ENCODE measurements at places on chromosomes 1 and 21.

- no peak for DNase-seq
Observed at GRCh38 chr1:157111396-157112165, 12.0 kb upstream of the ETV3L start.

DNA sequence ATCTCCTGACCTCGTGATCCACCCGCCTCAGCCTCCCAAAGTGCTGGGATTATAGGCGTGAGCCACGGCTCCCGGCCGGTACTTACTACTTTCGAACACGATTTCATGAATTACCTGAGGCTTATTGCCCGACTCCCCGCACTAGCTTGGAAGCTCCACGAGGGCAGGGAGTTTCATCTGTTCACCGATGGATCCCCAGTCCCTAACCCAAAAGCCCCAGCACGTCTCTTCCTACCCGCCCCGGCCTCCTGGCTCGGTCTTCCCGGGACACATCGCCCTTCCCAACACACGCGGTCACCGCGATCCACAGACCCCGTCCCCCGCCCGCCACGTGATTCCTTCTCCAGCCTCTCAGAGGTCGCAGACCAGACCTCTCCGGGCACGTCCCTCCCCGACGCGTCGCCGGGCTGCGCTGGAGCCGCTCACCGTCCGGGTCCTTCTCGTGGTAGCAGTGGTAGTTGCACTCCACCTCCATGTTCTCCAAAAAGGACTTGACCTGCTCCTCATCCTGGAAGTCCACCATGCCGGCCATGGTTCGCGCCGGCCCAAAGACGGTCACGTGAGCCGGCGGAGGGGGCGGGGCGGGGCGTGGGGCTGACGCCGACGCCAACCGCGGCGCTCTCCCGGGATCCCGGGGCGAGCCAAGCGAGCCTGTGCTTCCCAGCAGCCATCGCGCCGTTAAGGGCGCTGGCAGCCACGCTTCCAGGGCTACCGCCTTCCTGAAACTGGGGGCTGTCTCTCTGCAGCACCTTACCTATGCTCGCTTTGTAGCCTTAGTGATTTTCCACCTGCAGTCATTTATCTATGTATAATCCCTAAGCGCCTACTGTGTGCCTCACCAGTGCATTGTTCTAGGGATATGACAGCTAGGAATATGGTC, at the start of gene COA7:
Gene COA7 (minus strand): TSS at position 553 of the 880 bp plus-strand sequence. CDS start 21 bp downstream, at position 532.
- peak; percentile 91 for DNase-seq

GRCh38 chr21:31348188-31348587, 4.1 kb upstream of the TIAM1 start:
- no peak for DNase-seq

- no peak for DNase-seq
Observed at GRCh38 chr1:56387071-56387740, 192.2 kb downstream of the PLPP3 start.

GRCh38 chr1:179228783-179229213, 679 bp downstream of the ABL2 start:
- peak; percentile 76 for DNase-seq

- peak; percentile 40 for DNase-seq
Observed at GRCh38 chr1:160375788-160376524, 9.1 kb downstream of the NHLH1 start.

DNA sequence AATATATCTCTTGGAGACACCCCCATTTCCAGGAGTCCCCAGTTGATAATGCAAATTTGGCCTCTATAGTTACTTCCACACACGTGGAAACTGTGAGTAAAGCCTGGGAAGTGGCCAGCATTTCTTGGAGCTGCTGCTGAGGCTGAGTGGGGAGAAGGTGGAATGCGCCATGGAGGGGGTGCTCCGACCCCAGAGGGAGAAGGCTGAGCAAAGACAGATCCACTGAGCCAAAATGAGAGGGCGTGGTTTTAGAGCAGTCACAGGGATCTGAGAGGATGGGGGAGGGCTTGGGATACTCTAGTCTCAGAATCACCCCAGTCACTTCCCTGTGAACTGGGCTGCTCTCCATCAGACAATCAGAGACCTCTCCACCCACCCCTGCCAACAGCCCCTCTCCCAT, 38.7 kb downstream of the TRIM62 start:
- no peak for DNase-seq

GRCh38 chr1:100597061-100597741, 59.3 kb downstream of the GPR88 start:
- no peak for DNase-seq

DNA sequence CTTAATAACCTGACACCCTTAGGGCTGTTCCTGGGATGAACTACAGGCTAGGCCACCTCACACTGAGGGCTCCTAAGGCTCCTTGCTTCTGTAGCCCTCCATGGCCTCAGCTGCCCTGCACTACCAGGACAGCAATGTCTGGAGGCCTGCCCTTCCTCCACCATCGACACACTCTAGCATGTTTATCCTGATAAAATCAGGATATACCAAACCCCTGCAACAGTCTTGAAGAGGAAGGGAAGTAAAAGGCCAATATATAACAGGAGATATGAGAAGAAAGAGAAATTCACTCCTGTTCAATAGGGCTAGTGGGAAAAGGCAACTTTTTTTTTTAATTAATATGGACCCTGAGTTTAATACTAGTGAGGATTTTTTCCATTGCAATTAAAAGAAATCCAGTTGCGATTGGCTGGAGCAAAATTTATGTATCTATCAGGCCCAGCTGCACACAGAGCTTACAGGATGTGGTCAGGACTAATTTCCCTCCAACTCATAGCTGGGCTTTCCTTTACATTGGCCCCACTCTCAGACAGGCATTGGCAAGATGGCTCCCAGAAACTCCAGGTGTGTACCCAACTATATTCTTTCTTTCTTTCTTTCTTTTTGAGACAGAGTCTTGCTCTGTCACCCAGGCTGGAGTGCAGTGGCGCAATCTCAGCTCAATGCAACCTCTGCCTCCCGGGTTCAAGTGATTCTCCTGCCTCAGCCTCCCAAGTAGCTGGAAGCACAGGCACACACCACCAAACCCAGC, 13.5 kb upstream of the ATP2B4 start:
- DNase-seq: no peak

- DNase-seq: no peak
Observed at GRCh38 chr1:79797487-79797886, 791.0 kb upstream of the ADGRL4 start.

DNA sequence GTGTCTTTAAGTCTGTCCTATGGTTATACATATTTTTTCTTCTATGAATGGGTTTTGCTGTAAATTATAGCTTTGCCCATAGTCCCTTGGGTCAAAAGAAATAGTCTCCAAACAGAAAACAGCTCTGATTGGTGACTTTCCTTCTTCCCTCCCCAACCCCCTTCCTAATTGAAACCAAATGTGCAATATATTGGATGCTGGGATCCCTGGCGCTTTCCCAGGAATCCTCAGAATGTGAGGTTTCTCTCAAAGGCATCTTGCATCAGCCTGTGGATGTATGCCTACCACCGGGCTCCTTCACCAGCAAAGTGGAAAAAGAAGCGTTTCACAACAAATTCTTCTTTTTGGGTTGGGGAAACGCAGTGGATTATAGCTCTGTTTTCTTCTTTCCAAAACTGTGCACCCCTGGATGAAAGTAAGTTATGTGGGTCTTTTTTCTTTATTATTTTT, at the start of gene DDR2:
Gene DDR2 (plus strand): TSS at position 248 of the 450 bp plus-strand sequence. CDS start 86,600 bp downstream, outside the sequence.
- DNase-seq: no peak

DNA sequence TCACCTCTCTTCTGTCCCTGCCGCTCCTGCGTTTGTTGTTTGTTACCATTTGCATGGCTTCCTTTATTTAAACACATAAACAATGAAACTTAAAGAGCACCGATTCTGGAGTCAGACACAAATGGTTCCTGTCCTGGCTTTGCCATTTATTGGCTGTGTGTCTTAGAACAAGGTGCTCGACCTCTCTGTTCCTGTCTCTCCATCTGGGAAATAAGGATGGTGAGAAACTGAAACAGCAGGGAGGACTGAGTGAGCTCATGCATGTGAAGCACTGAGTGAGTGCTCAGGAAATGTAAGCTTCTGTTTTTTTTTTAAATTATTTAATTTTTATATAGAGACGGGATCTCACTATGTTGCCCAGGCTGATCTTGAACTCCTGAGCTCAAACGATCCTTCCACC, 148.2 kb upstream of the WNT4 start:
- DNase-seq: no peak

DNA sequence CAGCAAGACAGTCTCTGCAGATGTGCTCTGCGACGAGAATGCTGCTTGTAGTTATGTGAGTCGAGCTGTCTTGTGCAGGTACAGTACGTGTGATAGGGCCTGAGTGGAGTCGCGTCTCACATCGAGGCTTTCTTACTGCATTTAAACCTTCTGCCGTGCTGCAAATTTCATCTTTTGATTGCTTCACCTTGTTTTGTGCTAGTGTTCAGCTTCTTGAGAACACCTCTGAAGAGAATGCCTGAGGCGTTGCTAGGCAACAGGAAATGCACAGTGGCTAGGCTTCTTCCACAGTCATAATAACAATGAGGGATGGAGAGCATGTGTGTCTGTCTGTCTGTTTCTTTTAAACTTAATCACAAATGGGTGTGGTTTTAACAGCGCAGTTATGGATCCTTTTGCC, 52.9 kb downstream of the MRPS6 start:
- DNase-seq: no peak

DNA sequence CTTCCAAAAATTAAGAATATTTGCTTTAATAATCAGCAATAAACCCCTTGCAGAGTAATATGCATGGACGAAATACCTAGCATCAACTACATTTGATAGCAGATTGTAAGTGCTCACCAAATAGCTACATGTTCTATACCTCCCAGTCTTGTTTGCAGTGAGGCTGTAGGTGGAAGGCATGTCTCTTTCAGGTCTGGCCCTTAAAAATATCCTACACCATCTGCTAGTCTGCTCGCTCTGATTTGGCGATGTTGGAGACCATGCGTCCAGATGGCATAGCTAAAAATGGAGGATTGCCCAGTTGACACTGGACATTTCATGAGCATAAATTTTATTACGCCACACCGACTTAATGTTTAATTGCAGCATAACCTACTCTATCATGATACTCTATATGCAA, 47.1 kb downstream of the SSX2IP start:
- DNase-seq: no peak

DNA sequence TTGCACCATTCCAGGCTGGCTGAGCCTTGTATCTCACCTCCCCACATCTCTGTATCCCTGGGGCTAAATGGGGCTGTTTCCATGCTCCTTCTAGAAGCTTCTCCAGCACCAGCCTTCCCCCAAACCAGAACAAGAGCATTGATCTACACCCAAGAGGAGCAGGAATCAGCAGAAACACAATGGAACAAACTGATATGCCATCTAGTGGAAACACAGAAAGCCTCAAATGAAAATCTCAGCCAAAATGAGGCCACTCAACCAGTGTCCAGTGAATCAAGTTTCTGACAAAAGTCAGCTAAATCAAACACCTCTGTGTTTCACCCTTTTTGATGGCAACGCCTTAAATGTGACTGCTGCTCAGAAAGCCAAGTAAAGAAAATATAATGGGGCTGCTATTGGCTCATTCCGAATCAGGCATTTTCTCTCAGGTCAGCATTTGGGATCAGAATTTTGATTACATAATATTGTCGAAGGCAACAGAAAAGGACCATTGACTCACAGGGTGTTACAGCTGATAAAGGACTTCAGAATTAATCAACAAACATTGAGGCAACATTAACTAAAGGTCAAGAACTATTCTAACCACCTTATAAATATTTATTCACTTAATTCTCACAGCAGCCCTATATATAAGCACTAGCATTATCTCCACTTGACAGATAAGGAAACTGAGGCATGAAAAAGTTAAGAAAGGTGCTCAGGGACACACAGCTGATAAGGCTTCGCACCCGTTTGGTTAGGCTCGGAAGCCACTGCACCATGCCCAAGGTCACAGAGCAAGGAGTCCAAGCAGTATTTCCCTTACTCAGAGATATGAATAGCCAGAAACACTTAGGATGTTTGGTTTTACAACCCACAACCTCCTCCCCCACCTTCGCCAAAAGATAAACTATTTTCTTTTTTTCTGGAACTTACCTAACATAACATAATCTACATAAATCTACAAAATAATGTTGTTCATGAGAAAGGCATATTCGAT, 85.8 kb upstream of the KCNJ15 start:
- DNase-seq: no peak

- DNase-seq: no peak
Observed at GRCh38 chr1:55571767-55572166, 356.6 kb upstream of the USP24 start.

GRCh38 chr1:200147742-200148141, 120.2 kb downstream of the NR5A2 start:
- no peak for DNase-seq

- DNase-seq: no peak
Observed at GRCh38 chr21:14479241-14479786, 66.8 kb downstream of the SAMSN1 start.

DNA sequence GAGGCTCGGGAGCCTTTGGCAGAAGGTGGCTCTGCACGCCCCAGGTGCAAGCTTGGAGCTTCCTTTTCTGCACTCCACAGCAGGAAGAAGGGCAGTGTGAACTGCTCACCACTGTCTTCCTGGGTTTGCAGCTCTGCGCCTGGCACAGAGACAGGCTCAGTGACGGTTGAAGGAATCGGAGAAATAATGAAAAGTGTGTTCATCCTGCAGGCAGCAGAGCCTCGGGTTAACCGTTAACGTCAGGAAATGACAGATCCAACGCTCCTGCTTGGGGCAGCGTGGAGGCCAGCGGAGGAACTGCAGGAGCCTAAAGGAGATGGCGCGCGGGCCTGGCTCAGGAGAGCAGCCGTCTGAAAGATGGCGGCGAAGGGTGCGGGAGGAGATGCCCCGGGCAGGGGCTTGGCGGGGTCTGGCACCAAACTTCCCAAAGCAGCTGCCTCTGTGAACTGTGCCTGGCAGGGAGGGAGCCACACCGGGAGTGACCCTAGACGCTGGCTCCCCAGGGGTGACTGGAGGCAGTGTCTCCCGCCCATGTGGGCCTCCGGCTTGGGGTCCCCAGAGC, 10.9 kb upstream of the SAMD11 start:
- peak; percentile 67 for DNase-seq

GRCh38 chr21:29674343-29674742, 265.5 kb downstream of the GRIK1 start:
- DNase-seq: no peak

DNA sequence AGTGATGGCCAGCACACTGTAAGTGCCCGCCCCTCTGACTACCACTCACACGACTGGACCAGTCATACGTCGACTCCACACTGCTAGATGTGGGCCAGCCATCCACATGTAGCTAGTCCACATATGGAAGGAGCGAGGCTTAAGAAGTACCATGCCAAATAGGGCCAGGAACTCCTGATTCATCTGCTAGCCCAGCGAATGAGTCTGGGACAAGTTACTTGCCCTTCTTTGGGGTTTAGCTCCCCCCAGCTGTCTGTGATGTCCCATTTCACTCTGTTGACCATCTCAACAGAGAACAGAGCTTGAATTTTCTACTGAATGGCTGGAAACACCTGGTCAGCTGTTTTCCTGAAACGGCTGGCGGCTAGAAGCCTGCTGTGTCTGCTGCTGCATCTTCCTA, 5.8 kb downstream of the CSRP1 start:
- DNase-seq: no peak

- DNase-seq: no peak
Observed at GRCh38 chr1:39168301-39169080, 36.0 kb upstream of the MACF1 start.

- no peak for DNase-seq
Observed at GRCh38 chr1:228241259-228241658, 33.4 kb downstream of the OBSCN start.

GRCh38 chr1:33633019-33633801, 160.8 kb downstream of the ZSCAN20 start:
- peak; percentile 96 for DNase-seq
